ENCODE measurements at places on chromosomes 7 and 10.

DNA sequence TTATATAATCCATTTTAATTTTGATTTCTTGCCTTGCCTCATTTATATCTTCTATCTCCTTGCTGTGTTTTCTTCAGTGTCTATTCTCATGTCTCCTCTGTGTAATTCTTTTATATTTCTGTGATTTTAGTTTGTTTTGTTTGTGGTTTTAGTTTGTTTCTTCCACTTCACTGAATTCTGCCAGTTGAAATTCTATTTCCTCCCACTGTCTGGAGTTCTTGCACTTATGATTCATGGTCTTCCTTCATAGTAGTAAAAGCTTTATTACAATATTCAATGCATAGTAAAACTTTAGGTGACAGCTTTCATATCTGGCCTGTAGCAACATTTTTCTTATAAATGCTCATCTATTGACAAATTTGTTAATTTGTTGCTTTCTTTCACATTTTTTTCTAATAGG, 113.3 kb downstream of the MAGI2 start:
- DNase-seq: no peak

DNA sequence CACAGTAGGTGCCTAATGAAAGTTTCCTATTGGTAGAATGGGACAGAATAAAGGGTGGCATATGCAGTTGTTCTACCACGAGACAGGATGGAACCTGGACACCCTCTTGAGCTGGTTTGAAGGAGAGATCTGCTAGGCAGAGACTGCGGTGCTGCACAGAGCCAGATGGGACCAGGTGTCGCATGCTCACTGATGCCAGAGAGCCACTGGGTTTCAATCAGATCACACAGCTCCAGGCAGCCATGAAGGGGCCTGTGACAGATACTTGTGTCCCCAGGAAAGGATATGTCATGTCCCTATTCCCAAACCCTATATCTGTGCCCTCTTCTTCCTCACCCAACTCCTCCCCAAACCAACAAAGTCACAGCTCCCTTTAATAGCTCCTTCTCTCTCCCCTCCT, 235.7 kb downstream of the PRPF18 start:
- no peak for DNase-seq

DNA sequence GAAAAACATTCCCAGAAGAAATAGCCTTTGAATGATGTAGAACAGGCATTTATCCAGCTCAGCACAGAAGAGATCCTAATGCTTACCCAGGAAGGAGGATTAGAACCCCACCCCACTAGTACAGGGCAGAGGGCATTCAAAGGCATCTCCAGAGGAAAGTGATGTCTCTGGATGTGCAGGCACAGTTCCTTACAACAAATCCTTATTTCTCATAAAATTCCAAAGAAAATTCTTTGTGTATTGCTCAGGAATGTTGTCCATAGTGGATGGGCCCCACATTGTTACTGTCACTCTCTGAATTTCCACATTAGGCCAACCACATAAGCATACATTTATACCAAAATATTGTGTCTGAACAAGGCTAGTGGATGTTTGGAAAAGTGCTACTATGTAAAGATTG, 243.0 kb downstream of the ADRA2A start:
- DNase-seq: no peak

DNA sequence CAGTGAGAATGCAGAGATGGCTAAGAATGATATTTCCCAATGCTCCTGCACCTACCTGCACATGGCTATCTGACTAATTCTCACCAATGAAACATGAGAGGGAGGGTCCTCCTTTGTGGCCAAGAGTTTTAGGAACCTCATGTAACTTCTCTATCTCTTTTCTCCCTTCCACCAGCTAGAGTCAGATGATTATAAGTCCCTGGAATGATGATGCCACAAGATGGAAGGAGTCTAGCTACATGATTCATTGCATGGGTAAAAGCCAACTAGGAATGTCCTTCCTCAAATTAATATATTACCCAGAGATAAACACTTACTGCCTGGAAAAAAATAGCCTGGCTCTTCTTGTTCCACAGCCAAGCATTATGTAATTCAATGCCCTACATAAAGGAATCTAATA, 55.1 kb upstream of the AASS start:
- DNase-seq: no peak

DNA sequence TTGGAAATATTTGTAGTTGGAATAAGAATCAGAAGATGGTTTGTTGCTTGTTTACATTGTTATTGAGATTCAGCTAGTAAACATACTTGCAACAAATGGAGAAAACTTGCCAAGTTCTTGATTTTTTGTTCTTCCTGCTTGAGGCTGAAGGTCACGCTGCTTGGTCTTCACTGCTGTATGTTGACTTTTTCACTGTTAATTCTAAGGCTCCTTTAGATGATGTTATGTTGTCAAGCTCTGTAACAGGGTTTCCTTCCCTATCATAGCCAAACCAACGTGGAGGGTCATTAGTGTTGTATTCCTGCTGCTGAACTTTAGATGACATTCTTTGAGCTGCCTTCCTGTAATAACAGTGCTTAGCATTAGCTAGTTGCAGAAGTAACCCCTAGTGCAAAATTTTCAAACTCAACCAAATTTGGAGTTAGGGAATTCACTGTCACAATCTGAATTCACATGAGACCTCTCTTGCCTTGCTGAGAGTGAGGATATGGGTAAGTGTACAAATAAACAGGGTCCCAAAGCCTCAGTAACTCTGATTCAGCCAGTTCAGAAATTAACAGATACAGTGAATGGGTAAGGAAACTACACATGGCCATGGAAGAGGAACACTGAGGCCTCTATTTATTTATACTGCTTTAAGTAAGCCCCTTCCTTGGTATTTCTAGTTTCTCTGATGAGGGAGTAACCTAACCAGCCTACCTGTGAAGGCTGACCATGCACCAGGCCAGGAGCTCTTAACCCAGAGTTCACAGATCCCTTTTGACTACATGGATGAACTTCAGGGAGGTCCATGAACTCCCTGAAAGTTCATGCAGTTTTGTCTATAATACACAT, 64.6 kb downstream of the FAM185A start:
- DNase-seq: no peak

GRCh38 chr7:5685205-5685604, 96.3 kb downstream of the RNF216 start:
- DNase-seq: no peak

- DNase-seq: no peak
Observed at GRCh38 chr7:21293771-21294170, 134.1 kb upstream of the SP4 start.

GRCh38 chr7:30430777-30431176, 47.8 kb downstream of the NOD1 start:
- no peak for DNase-seq

GRCh38 chr10:21531164-21531563, 2.9 kb upstream of the MLLT10 start:
- no peak for DNase-seq

GRCh38 chr10:75910032-75910431, 478.6 kb downstream of the LRMDA start:
- no peak for DNase-seq

DNA sequence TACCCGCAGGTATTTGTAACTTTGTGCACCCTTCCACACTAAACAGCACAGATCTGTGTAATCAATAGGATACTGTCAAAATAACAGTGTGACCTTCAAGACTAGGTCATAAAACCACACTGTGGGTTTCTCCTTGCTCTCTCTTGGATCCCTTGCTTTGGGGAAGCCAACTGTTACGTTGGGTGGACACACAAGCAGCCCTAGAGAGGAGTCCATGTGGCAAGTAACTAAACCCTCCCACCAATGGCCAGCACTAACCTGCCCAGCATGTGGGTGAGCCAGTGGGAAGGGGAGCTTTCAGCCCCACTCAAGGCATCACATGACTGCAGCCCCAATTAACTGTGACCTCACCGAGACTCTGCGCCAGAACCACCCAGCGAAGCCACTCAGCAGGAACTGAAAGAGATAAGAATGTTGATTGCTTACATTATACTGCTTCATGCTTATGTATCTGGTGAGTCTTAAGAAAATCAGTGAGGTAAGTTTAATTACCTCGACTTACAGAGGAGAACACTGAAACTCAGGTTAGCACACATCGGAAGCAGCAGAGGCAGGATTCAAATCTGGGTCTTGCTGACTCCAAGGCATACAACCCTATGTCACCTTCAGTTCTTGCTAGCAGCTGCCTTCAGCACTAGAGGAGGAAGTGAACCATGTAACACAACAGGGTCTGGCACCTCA, 9.4 kb upstream of the ZC3HAV1 start:
- DNase-seq: no peak

GRCh38 chr10:109823196-109823595, 100.1 kb downstream of the XPNPEP1 start:
- DNase-seq: no peak

GRCh38 chr7:77648742-77649338, 47.4 kb upstream of the RSBN1L start:
- no peak for DNase-seq

GRCh38 chr10:60490013-60490412, 100.3 kb upstream of the ANK3 start:
- no peak for DNase-seq

GRCh38 chr10:123506455-123506854, 159.7 kb upstream of the GPR26 start:
- DNase-seq: no peak

GRCh38 chr10:119316729-119317097, 109.3 kb downstream of the GRK5 start:
- no peak for DNase-seq

- no peak for DNase-seq
Observed at GRCh38 chr10:119670717-119671116, 19.5 kb downstream of the BAG3 start.

GRCh38 chr10:126070476-126071215, 174.3 kb downstream of the FANK1 start:
- DNase-seq: no peak

DNA sequence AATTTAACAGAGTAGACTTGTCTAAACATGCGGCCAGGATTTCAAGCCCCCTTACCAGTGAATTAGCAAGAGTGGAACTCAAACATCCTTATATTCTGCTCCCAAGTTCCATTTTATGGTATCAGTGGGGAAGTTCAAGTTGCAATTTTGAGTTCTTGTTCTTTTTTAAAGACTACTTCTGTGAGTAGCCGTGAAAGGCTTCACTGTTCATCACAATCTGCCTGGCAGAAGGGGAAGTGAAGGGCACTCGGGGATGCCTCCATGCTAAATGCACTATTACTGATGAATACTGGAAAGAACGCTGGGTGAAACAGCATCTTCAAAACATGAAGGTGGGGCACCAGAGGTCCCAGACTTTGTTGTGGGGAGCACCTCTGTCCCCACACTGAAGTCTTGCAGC, 22.4 kb upstream of the FGL2 start:
- DNase-seq: no peak

DNA sequence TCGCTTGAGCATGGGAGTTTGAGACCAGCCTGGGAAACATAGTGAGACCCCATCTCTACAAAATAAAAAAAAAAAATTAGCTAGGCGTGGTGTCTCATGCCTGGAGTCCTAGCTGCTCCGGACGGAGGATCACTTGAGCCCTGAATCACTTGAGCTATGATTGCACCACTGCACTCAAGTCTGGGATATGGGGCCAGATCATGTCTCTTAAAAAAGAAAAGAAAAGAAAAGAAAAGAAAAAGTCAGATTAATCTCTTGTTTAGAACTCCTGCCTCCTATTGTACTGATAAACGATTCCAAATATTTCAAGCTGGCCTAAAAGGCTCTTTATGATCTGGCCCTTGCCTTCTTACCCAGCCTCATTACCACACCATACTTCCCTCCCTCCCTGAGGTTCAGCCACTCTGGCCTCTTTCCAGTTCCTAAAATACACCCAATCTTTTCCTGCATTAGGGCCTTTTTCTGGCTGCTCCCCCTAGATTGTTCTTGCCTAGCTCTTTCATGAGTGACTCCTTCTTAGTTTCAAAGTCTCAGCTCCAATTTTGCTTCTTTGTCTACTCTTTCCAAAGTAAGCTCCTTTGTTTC, 41.7 kb downstream of the VCL start:
- DNase-seq: no peak

- DNase-seq: no peak
Observed at GRCh38 chr7:155178096-155178495, 108.0 kb downstream of the HTR5A start.

DNA sequence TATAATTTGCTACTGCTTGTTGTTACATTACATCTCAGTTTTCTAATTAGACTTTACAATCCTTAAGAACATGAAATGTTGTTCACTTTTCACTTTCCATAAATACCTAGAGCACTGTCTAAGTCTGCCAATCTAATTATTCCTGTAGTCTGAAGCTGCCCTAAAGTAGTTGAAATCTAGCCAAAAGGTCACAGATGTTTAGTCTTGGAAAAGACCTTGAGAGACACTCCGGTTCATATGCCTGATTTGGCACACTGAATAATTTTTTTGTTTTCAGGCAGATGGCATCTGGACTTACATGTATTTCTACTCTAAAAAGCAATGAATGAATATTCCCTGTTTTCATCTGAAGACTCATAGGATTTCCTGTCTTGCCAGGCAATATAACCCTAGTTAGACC, 359.1 kb downstream of the ANKRD7 start:
- DNase-seq: no peak

DNA sequence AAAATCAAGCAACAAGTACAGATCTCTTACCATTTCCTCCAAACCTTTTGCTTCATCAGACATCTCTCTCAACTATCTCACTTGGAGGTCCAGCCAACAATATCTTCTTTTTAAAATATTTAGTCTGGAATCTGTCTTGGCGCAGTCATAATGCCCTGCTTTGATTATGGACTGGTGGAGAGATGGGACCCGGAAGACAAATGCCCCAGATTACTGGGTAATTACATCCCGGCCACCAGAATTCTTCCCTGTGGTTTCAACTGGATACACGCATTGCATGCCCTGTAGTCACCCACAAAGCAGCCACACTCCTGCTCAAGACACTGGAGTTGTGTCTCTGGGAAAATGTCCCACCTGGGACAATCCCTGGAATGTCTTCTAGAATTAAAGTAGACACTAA, 65.5 kb downstream of the BPGM start:
- DNase-seq: no peak

GRCh38 chr10:8334631-8335030, 280.1 kb downstream of the GATA3 start:
- DNase-seq: no peak

GRCh38 chr10:25766213-25766612, 167.8 kb upstream of the MYO3A start:
- DNase-seq: no peak

DNA sequence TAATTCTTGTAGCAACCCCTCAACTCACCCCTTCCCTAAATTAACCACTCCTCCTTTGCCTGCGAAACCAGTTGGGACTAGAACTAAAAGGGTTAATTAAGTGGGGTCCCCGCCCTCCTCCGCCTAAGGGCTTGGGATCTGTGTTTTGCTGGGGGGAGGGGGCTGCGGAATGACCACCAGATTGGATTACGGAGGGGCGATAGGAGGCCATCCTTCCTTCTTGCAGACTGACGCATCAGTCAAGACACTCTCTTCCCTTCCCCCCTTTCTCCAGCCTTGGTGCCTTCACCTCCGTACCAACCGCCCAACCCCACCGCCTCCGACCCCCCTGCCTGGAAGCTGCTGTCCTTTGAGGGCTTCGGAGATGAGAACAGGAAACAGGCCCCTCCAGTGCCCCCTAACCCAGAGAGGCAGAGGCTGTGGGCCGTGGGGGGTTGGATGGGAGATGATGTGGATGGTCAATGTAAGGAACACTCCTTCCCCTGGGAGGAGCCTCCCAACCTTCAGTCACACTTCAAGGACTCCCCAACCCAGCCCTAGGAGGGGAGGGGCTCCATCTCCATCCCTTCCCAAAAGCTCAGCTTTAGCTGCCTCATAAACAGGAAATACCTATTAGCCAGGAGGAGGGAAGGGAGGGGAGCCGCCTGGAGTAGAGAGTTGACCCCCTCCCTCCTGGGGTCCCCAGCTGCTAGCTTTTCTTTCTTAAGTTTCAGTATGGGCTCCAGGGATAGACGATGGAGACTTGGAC, 997 bp upstream of the LDB1 start:
- no peak for DNase-seq

All from stimulated activated CD8-positive, alpha-beta memory T cell treated with anti-CD3 and anti-CD28 coated beads, Interleukin-15, amount 100 ng/mL, for 24 hours (primary cell).